ENCODE measurements at places on chromosomes 3 and 15.

DNA sequence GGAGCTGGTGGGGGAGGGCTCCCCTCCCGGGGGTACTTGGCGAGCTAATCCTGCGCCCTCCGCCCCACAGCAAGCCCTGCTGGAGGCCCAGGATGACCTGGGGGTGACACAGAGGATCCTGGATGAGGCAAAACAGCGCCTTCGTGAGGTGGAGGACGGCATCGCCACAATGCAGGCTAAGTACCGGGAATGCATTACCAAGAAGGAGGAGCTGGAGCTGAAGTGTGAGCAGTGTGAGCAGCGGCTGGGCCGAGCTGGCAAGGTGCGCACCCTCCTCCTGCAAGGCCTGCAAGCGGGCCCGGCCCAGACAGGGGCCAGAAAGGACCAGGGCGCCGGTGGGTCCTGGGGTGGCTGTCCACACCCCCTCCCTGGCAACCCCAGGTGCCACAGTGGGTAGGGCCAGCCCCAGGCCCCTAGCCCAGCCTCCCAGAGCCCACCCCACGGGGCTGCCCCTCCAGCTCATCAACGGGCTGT is 56.5 kb downstream of the SEMA3G start:
- DNase-seq = no peak

DNA sequence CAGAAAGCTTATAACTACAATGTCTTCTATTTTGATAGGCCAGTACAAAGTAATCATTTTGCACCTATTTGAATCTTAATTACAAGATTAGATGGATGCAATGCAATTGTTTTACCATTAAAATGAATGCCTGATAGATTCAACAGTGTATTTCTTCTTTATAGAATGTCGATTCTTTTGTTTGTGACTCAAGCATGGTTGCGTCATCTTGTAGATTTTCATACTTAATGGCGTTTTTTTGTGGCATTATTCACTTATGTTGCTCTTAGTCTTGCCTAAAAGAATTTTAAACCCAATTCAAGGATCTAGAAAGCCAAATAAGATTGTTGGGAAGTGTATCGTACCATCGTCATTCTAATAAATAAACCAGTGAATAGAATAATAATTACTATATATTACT is 21.4 kb downstream of the ZBTB38 start:
- no peak for DNase-seq

DNA sequence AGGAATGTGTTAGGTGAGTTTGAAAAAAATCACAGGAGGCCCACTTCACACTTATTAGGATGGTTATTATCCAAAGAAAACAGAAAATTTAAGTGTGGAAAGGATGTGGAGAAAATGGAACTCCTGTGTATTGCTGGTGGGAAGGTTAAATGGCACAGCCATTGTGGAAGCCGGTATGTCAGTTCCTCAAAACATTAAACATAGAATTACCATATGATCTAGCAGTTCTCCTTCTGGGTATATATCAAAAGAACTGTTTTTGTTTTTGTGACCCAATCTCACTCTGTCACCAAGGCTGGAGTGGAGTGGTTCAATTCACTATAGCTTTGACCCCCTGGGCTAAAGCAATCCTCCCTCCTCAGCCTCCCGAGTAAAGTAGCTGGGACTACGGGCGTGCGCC is 10.4 kb upstream of the ZFYVE19 start:
- no peak for DNase-seq

DNA sequence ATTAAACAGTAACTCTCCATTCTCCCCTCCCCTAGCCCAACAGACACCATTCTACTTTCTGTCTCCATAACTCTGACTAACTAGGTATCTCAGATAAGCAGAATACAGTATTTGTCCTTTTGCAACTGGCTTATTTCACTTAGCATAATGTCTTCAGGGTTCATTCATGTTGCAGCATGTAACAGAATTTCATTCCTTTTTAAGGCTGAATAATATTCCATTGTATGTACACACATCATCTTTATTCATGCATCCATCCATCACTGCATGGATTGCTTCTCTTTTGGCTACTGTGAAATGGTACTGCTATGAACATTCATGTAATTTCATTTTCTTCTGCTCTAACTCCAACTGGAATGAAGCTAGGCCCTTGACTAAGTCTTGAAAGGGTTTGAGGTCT is 2.0 kb upstream of the PTPN23 start:
- no peak for DNase-seq

GRCh38 chr3:17039594-17039993 is 154.8 kb downstream of the PLCL2 start:
- DNase-seq = no peak

DNA sequence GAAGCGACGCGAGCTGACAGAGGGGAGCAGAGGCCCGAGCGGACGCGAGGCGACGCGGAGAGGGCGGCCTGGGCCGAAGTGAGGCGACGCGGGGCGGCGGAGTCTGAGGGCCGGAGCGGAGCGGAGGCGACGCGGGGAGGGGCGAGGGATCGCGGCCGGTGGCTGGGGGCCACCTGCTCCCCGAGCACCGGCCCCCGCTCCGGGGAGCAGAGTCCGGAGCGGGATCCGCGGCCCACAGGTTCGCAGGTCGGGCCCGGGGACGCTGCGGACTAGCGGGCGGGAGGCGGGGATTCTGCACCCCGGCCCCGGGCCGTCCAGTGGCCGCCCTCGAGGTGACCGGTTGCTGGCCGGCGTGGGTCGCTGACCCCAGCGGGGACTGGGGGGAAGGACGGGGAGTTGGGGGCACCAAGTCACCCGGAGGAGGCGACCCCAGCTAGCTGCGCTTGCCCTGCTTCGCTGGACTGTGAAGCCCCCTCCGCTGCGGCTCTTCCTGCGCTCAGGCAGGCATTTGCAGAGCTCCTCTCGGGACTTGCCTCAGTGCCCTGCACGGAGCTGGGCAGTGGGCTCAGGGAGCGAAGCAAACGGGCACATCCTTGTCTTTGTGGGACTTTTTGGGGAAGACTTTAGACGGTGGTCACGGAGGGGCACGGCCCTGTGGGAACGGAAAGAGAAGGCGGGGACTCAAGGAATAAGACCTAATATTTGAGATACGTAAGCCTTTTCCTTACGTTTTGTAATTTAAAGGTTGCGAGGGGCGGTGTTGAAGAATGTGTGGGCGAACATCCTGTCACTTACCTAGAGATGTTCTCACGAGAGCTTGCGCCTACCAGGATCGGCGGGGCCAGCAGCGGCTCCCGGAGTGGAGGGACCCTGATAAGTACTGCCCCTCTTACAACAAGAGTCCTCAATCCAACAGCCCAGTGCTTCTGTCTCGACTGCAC is 566 bp downstream of the HMCES start:
- DNase-seq = peak; percentile 57

- no peak for DNase-seq
Measured at GRCh38 chr3:11692532-11692813, 48.8 kb upstream of the VGLL4 start.

GRCh38 chr3:123384256-123384655 is 64.6 kb downstream of the ADCY5 start:
- DNase-seq = no peak

- DNase-seq = peak; percentile 90
Measured at GRCh38 chr3:187679638-187680396, 9.6 kb upstream of the SST start.

GRCh38 chr3:196650740-196651311 is 11.3 kb downstream of the NRROS start:
- no peak for DNase-seq

DNA sequence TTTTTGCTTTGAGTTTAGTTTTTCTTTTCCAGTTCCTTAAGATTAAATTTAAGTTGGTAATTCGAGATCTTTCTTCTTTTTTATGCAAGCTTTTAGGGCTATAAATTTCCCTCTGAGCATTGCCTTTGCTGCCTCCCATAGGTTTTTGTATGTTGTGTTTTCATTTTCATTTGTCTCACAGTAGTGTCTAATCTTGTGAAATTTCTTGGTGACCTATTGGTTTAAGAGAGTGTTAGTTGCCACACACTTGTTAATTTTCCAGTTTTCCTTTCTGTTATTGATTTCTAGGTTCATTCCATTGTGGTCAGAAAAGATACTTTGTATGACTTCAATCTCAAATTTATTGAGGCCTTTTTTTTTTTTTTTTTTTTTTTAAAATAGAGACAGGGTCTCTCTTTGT is 18.3 kb upstream of the IL20RB start:
- DNase-seq = no peak

GRCh38 chr3:62379321-62379798 is 6.0 kb upstream of the FEZF2 start:
- DNase-seq = no peak

- no peak for DNase-seq
Measured at GRCh38 chr3:127825756-127826155, 3.4 kb upstream of the MGLL start.

GRCh38 chr3:151499168-151499567 is 38.3 kb upstream of the IGSF10 start:
- no peak for DNase-seq

DNA sequence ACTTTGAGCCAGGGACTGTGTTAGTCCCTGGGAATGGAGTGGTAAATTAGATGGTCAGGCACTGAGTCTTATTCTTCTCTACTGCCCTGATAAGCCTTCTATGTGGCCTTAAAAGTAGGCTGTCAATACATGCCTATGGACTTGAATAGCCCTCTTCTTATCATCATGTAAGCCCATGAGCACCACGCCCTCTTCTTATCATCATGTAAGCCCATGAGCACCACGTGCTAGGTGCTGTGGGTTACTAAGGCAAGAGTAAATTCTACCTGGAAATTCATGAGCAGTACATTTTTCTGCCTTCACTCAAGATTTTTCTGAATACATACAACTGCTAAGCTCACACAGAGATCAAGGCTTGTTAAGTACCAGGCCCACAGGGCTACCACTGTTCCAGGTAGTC is 68.5 kb downstream of the DHX30 start:
- DNase-seq = no peak

- no peak for DNase-seq
Measured at GRCh38 chr15:44011238-44011854, 183.7 kb downstream of the FRMD5 start.

DNA sequence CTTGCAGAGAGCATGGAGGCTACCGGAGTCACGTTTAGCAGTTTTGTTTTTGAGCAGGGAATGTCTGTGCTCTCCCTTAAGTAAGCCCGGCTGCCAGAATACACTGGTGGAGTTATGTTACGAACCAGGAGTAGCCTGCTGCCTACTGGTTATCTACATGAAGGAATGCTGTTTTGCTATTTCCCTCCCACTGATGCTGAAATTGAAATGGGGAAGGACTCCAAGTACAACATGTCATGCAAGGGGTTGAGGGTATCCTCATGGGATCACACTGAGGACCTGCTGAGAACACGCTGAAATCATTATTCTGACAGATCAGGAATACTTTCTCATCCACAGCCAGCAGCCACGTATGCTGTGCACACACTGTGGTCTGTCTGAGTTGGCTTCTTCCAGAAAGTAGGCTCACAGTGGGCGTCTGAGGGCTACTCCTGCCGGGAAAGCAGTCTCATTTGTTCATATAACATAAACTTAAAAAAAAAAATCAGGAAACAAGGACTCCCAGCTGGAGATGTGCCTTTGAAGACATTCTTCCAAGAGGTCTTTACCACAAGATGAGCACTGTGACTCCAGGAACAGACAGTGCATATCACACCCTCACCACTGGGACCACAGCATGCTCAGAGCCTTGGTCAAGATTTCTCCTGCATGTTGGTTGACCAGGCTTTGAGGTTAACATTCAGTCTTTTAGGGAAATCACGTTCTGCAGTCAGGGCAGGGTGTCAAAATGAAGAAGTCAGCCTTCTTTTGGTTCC is 300.4 kb upstream of the RASGRP1 start:
- no peak for DNase-seq

DNA sequence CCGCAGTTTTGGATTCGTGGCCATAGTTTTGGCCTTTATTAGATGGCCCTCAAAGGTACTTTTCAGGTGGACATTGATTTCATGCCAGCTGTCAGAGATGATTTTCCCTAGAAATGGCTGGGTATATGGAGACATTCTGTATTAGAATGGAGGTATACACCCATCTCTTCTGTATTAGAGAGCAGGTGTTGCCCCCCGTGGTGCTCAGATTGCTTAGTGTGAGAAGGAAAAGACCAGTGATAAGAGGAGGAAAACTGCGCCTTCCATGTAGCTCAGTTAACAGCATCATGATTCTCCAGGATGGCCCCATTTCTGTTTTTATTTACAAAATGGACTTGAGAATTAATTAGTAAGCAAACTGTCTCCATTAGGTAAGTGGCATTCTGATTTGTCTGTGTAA is 145.9 kb downstream of the IGF1R start:
- DNase-seq = no peak

GRCh38 chr15:83815506-83815905 is 161.6 kb downstream of the ADAMTSL3 start:
- no peak for DNase-seq

GRCh38 chr3:119033393-119034255 is 1.0 kb downstream of the IGSF11 start:
- no peak for DNase-seq

- no peak for DNase-seq
Measured at GRCh38 chr3:11632564-11632963, 11.2 kb downstream of the VGLL4 start.

GRCh38 chr15:31609258-31609681 is 282.6 kb downstream of the KLF13 start:
- DNase-seq = no peak

DNA sequence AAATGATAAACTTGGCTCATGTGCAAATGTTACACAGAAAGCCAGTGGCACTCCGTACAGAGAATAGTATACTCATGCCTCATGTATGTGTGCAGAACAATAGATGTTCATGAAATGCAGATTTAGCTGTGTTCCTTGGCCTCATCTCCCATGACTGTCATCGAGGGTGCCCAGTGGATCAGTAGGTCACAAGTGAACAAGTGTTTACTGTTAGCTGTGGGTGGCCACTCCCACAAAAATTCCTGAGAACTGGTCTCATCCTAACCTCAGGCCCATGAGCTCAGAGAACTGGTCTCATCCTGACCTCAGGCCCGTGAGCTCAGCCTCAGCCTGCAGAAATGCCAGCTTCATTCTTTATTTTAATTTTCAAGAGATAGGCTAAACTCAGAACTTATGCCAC is 124.1 kb downstream of the GADL1 start:
- DNase-seq = no peak

DNA sequence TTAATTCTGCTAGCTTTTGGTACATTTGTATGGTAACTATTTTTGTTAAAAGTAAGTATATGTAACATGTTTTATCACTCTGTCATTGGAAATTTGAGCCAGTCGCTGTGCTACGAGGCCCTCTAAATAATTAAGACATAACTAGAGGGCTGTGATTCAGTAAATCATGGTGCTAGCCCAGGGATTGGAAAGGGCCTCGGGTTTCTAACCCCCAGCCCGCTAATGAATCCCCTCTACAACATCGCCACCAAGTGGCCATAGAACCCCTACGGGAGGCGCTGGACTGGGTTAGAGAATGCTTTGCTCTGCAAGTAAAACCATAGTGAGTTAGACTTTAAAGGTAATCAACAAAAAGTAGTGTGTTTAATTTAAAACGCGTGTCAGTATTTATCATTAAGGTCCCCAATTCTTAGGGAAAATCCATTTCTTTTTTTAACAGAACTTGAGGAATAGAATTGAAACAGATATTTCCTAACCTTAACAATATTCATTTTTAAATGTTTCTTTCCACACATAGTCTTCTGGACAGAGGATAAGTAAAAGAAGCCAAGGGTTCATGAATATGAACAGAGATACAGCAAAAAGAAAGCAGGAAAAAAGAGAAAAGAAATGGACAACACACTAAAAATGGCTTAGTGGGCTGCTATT is 744.7 kb downstream of the EPHA3 start:
- peak; percentile 81 for DNase-seq

GRCh38 chr3:179181021-179181472 is 32.9 kb downstream of the PIK3CA start:
- DNase-seq = no peak

- no peak for DNase-seq
Measured at GRCh38 chr15:60751985-60752952, 273.3 kb upstream of the ICE2 start.

All from nephron progenitor cell (in vitro differentiated cells).